ENCODE measurements at places on chromosomes 7 and 10.

DNA sequence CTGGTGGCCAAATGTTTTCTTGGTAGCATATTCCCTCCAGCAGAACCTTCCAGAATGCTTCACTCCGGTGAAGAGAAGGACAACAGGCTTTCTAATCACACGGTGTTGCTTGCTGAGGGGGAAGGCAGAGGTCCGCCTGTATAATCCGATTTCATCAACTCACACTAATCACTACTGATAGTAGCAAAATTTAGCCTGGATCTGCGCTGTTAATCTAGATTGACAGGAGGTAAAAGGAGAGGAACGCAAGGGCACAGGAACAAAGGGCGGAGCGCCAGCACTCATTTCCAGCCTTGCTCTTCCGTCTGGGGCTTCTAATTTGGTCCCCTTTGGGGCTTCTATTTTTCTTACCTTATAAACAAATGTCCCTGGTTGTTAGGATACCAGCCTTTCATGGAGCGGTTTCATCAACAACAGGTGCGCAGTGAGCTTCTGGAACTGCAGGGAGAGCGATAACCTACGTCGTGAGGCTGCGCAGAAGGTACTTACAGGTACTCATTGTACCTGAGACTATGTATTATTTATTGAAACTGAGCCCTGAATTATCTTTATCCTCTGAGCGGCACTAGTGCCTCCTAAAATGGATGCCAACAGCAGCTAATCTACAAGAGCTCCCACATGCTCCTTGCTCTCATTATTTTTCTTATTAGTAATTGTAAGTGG, 150.6 kb downstream of the CACNB2 start:
- DNase-seq = no peak

DNA sequence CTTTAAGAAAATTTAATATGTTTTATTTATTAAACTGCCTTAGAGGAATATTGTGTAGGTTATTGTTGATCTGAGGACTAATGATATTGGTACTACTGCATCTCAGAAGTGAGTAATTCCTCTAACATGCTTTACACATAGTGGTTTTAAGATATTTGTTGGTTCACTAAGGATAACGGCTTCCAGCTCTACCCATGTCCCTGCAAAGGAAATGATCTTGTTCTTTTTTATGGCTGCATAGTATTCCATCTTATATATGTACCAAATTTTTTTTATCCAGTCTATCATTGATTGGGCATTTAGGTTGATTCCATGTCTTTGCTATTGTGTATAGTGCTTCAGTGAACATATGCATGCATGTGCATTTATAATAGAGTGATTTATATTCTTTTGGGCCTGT, 20.1 kb downstream of the NXPH1 start:
- DNase-seq = no peak

GRCh38 chr7:44914992-44915607, 29.8 kb upstream of the PURB start:
- DNase-seq = peak; percentile 61

DNA sequence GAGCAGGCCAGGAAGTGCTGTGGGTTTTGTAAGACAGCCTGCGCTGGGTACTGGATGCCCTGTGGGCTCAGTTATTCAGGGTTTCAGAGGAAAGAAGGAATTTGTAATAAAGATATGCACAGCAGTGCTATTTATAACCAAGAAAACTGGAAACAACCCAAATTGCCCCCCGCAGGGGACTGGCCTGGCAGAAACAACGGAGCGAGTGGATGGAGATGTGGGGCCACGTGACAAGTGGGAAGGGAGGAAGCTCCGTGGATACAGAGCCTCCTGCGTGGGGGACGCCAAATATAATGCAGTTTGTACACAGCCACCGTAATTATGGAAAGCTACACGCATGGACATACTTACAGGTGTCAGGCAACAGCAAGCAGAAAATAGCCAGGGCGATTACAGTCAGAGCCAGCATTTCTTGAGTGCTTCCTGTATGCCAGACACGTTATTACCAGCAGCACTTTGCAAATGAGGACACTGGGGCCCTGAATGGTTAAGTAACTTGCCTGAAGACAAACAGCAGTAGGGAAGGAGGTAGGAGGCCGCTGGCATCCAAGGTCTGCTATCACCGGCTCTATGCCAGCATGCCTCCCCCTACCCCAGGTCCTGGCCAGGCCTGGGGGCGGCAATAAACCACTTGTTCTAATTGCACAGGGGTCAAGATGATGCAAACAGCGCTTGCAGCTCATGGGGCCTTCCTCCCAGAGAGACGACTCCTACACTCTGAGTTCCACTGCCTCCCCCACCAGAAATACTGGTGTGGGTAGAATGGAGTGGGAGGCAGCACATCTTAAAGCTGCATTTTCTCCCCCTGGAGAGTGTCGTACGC, 8.7 kb upstream of the CAMK2B start:
- no peak for DNase-seq

- DNase-seq = no peak
Measured at GRCh38 chr10:24618401-24618800, 105.3 kb downstream of the ARHGAP21 start.

DNA sequence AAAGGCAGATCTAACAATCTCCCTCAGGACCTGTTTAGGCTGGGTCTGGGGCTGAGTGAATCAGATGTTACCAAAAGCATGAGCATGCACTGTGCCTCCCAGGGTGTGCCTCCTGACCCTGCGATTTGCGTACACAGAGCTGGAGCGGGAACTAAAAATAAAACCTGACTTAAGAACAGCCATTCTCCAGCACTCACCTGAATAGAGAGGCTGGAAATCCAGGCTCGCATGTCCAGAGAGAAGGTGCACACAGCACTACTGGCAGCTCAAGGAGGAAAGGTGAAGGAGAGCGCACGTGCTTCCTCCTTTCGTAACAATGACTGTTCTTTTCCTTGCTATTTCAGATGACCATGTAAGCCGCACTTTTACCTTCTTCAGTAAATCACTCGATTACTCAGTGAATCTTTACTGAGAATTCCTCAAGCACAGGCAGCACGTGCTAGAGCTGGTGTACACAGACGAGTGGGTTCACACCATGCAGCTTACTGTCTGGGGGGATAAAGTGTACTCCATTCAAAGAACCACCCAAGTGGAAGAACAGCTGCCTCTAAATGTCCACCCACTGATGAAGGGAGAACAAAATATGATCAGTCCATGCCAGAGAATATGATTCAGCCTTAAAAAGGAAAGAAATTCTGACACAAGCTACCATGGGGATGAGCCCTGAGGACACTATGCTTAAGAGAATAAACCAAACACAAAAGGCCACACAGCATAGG, 45.6 kb downstream of the SFMBT2 start:
- DNase-seq = no peak

- no peak for DNase-seq
Measured at GRCh38 chr7:37920849-37921805, 687 bp downstream of the EPDR1 start.

DNA sequence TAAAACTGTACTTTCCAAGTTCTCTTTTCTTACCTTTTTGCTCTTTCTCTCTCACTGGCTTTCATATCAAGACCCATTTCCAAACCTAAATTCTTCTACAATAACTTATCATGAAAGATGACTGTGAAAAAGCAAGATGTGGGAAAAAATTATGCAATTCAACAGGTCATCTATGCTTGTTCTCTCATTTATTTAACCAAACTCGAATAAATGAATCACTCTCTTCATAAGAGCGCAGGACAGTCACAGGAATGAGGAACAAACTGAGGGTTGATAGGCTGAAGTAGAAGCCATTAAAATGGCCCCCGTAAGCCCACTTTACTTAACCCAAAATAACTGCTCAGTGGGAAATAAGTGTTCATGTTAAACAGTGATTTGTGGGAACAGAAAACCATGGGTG, 1289.7 kb upstream of the SORCS1 start:
- DNase-seq = no peak

DNA sequence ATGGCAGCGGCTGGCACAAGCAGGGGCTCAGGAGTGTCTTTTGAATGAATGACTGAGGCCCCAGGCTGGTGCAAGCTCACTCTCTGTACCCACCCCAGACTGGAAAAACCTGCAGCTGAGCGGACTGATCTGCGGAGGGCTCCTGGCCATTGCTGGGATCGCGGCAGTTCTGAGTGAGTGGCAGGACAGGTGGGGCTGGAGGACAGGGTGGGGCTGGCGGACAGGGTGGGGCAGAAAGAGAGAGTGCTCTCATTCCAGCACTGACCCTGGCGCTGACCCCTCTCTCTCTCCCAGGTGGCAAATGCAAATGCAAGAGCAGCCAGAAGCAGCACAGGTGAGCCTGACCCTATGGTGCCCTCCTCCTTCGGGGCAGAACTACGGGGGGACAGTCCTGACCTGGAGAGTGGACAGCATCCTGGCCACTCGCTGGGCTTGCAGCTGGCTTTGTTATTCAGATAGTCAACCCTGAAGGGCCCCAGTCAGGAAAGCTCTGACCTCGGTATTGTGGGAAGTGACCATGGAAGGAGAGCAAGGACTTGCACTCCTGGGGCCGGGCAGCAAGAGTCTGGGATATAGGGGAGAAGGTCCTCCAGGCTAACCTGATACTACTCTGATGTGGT, 4.1 kb downstream of the FXYD4 start:
- DNase-seq = no peak

GRCh38 chr10:31526681-31527080, 207.7 kb downstream of the ZEB1 start:
- DNase-seq = no peak

DNA sequence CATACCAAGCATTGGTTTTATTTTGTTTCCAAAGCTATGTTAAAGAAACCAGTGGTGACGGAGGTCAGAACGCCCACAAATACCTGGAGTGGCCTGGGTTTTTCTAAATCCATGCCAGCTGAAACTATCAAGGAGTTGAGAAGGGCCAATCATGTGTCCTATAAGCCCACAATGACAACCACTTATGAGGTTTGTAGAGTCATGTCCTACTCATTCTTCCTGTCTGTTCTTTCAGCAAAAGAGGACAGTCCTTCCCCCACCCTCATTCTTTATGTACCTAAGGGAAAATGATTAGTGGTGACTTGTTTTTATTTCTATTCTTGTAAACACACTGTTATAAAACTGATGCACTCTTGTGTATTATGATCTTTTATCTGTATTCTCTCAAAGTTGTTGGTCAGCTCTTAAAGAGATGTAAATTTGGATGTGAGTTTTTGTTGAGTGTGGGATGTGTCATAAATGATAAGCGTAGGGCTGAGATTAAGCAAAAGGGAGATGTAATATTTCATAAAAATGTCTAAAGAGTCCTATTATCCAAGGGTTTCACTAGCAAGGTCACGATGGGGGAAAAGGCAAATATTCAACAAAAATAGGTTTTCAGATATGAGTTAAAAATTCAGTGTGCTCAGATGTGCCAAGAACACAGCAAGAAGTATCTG, 294.4 kb downstream of the BICC1 start:
- DNase-seq = no peak

- no peak for DNase-seq
Measured at GRCh38 chr10:127849921-127850320, 42.8 kb downstream of the CLRN3 start.

DNA sequence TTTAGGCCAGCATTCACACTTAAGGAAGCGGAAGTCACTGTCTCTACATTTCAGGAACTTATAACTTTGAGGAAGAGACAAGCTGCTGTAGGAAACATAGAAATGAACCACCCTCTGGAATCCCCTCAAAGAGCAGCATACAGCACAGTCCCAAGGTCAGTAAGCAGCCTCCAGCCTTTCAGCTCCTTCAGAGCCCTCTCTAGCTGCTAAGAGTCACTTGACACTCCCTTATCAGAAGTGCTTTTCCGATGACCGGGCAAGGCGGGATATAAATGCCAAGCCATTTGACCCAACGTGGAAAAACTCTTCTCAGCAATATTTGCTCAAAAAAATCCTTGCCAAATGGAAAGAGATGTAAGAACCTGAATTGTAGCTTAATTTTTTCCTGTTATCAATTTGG, 1284.3 kb downstream of the XPNPEP1 start:
- no peak for DNase-seq

DNA sequence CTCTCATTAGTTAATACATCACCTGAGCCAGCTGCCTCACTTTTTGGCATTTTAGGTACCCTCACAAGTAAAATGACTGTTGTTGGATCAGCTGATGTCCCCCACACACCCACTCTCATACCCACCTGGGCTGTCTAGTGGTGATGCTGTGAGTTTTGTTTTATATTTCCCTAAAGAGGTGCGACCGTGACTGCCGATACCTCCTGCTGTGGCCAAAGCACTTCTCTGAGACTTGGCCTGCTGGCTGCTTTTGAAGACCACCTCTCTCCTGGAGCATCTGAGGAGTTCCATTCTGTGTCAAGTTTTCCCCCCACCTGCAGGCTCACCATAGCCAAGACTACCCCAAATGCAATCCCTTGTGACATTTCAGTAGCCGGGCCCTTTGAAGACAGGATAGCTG, 6.4 kb upstream of the ACSL5 start:
- DNase-seq = no peak

DNA sequence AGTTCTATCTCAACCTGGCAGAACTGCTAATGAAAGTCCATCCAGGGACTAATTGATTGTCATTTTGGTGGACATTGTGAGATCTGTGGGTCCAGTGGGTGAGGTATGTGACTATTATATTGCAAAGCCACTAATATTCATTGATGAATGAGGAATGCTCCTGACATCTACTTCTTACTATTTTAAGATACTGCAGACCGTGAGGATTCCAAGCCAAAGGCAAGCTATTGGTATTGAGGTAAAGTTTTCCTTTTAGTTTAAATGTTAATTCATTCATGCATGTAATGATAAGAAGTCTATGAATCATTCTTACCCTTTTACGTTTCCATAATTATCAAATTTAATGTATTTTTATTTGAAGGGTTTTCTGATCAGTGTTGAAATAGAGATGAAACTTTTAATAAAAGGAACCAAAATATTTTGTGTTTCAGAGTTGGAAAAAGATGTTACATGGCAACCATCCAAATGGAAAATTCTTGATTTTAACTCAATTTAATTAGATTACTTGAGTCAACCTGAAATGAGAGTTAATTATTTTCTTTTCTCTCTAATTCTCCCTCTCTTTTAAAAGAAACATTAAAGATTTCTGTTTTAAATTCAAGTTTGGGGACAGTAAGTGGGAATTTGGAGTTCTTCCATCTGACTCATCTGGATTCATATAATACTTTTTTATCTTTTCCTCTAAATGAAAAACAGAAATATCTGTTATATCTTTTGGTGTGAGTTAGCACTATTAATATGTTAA, 39.6 kb downstream of the NUP205 start:
- no peak for DNase-seq

DNA sequence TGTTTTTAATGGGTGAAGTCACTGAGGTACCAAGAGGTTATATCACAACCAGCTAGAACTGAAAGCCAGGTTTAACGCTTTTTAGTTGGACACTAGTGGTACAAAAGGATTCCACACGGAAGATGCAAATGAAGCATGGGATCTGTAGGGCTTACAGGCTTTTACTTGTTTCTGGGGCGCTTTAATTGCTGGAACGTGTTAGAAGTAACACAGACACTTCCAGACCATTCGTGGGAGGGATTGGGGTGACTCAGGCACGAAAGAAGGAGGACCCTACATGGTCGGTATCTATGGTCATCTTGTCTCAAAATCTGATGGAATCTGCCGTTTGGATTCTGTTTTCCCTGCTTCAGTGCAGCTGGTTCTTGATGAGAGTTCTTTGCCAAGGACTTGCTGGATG, 1.0 kb downstream of the YKT6 start:
- no peak for DNase-seq

GRCh38 chr10:110382695-110383094, 78.0 kb upstream of the SMNDC1 start:
- DNase-seq = no peak

- DNase-seq = no peak
Measured at GRCh38 chr10:1465993-1466764, 271.1 kb downstream of the ADARB2 start.

GRCh38 chr10:117175901-117176534, 21.3 kb upstream of the KCNK18 start:
- DNase-seq = peak; percentile 81
